ENCODE measurements at places on chromosomes 2 and 18.

DNA sequence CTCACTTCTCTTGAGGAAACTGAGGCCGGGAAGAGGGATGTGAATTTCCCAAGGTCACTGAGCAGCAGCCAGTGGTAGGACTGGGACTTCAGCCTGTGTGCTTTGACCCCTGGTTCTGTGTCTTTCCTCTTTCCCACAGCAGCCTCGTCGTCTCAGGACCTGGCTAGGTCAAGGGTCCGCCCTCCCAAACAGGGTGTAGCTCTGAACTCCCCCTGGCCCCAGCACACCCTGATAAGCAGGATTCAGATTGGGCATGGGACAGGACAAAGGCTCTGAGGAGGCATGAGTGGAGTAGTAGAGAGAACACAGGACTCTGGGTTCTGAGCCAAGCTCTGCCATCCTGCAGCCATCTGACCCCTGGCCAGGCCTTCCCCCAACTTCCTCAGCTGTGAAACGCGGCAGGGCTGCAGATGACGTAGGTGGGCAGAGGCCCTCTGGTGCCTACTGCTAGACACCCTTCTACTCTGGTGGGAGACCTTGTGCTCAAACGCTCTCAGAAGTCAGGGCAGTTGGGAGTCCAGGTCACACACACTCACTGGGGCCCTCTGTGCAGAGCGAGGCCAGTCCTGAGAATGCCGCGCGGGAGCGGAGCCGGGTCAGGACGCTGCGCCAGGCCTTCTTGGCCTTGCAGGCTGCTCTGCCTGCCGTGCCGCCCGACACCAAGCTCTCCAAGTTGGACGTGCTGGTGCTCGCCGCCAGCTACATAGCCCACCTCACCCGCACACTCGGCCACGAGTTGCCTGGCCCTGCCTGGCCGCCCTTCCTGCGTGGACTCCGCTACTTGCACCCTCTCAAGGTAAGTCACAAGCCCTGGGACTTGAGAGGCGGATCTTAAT, 984 bp downstream of the TCF23 start:
- DNase-seq, result no peak

- DNase-seq, result no peak
Measured at GRCh38 chr2:11582612-11582861, 48.7 kb downstream of the GREB1 start.

DNA sequence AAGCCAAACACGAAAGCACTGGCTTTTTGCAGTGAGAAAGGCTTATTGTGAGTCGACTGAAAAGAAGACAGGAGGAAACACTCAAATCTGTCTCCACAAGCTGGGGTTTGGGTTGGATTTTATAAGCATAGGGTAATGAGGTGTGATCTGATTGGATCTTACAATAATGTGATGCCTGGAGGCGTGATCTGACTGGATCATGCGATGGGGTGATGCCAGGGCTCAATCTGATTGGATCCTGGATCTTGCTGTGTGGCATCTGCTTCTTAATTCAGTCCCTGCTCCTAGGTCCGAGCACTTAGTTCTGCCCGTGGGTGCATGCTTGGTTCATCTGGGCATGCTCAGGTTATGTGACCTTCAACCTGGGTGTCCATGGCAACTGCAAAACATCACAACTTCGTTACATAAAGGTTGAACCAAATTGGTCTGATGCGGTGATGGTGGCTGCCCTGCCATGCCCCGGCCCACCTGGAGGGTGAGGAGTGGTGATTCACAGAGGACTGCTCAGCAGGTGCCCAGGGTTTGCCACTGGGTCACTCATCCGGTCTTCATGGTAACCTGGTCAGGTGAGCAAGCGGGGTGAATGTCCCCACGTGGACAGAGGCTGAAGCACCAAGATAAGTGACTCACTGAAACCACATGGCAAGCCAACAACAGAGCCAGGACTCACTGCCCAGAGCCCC, 111.0 kb downstream of the KCNF1 start:
- DNase-seq, result peak; percentile 45

DNA sequence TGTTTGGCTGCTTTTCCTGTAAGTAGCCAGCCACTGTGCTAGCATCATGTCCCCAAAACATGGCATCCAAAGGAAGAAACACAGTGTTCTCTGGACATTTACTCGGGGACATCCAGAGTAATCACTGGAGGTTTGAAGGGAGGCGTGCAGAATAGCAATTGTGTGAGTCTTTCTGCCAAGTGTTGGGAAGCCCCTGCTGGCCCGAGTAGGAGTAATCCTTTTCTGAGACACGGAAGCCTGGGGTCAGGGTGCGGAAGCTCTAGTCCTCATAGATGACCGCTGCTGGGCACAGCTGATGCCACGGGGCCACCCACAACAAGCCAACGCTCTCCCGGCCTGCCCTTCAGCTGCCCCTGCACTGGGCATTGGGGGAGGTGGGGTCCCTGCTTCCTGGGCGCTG, 24.8 kb upstream of the HDAC4 start:
- no peak for DNase-seq

DNA sequence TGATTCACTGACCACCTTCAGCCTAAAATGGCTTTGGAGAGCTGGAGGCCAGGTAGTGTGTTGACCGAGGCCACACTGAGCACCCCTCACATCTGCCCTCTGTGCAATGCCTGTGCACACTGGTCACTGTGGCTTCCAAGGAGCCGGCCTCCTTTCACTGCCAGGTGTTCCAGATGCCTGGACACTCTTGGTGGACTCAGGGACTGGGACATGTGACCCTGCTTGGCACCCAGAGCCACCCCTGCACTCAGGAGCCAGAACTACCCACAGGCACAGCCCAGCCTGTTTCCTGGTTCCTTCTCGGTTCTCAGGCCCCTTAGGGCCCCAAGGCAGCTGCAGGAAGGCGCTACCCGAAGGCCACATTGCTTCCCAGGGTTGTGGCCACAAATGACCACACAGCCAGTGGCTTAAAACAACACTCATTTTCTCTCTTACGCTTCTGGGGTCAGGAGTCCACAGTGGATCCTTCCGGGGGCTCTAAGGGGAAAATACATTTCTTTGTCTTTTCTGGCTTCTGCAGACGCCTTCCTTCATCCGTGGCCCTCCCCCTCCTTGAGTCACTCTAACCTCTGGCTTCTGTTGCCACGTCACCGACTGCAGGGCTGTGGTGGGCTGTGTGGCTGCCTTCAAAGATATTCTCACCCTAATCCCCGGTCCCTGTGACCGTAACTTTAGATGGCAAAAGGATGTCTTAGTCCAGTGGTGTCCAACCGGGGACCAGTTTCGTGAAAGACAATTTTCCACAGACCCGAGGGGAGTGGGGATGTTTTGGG, 78.6 kb downstream of the ASB1 start:
- DNase-seq, result no peak

- DNase-seq, result peak; percentile 87
Measured at GRCh38 chr2:53450923-53451322, 316.7 kb upstream of the CHAC2 start.

DNA sequence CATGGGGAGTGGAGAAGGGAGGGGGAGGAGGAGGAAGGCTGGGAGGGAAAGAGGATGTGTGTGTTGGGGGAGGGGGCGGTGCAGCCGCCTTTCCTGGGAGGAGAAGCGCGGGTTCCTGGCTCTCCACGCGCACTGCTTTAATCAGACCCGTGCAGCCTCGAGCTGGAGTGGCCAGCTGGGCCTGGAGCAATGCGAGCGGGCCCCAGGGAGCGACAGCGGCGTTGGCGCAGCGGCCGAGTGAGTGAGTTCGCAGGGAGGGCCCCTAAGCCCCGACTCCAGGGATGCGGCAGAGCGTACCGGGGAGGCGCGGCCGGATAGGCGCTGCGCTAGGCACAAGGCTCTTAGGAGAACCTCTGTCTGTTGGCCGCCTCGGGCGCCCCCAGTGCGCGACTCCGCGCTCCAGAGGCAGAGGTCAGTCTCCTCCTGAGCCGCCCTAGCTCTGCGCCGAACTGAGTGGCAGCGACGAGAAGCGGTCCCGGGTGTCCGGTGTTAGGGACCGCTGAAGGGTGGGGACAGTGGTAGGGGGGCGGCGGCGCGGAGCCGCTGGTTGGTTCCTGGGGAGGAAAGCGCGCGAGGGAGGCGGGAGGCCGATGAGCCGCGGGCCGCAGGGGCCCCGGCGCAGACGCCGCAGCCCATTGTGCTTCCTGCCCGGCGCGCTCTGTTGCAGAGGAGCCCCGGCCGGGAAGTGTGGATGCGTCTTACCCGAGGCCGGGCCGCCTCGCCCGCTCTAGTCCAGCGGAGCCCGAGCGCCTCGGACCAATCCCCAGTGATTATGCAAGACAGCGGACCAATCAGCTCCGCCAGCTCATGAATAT, 455 bp upstream of the DLX1 start:
- no peak for DNase-seq

DNA sequence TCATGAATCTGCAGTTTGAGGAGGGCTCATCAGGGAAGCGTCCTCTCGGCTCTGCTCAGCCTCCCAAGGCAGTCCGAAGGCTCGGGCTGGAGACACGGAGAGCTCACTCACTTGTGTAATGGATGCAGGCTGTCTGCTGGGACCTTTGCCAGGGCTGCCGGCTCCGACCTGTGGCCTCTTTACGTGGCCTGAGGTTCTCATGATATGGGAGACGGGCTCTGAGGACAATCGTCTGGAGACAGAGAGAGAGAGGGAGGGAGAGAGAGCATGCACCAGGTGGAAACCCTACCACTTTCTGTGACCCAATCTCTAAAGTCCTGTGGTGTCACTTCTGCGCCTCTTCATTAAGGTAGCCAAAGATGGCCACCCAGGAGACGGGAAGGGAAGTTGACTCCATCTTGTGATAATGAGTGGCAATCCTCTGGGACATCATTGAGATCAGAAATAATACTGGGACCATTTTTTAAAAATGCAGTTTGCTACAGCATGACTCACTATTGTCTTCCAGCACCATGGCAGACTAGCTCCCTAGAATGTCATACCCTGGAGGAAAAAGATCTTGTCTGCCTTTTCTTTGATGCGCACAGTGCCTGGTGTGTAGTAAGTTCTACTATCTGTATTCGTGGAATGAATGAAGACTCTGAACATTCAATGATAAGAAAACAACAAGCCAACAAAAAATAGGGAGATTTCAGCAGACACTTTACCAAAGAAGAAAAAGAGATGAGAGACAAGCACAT, 60.2 kb downstream of the CD8B2 start:
- DNase-seq, result no peak

DNA sequence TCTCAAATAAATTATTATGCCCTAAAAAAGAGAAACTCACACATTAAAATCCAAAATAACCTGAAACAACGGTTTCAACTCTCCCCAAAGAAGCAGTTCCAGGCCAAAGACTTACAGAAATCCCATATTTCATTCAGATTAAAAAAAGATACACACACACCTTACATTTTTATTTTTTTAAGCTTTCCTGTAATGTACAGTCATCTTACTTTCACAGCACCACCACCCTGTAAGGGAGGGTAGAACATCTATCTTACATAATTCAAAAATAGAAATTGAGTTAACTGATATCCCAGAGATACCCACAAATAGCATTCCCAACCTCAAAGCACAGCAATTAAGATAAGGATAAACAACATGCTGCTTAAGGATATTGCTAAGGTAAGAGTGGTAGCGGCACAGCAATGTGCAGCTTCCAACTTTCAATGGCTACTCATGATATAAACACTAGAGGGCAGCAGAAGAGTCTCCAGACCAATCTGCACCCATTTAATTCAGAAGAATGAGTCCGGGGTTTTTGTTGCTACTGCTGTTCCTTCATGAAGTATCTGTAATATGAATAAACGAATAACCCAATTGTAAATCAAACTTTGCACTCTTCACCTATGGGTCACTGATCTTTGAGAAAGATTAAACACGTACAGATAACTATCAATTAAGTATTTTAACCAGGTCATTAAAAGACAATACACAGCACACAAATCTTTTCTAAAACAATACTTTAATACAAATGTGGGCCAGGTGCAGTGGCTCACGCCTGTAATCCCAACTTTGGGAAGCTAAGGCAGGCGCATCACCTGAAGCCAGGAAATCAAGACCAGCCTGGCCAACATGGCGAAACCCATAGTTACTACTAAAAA, 11.3 kb downstream of the GFPT1 start:
- peak; percentile 63 for DNase-seq

- DNase-seq, result no peak
Measured at GRCh38 chr2:62112179-62112578, 83.7 kb upstream of the B3GNT2 start.

DNA sequence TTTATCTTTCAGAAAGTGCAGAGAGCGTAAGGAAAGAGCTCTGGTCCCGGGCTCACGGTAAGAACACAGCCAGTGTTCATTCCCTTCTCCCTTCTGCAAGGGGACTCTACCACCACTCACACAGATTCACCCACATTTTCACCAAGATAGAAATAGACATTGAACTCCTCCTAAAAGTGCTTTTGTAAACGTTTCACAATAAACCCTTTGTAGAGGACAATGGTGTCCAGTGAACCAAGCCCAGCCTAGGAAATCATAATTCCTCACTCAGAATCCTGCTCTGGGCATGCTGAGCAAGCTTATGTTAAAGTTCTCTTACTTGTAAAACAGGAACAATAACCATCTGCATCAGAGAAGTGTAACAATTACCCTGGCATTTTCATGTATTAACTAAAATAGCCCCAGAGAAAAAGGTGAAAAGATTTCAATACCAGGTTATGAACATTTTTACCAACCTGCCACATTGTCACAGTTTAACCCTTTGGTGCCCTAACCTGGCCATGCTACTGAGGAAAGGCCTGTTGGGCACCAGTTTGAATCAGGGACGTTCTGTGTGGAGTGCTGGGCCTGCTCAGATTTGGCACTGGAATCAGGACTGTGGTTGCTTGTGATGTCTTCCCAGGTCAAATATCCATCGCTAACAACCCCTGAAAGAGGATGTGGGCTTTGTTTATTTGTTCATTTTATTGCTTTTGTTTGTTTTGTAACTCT, 22.5 kb upstream of the NDUFV2 start:
- no peak for DNase-seq

DNA sequence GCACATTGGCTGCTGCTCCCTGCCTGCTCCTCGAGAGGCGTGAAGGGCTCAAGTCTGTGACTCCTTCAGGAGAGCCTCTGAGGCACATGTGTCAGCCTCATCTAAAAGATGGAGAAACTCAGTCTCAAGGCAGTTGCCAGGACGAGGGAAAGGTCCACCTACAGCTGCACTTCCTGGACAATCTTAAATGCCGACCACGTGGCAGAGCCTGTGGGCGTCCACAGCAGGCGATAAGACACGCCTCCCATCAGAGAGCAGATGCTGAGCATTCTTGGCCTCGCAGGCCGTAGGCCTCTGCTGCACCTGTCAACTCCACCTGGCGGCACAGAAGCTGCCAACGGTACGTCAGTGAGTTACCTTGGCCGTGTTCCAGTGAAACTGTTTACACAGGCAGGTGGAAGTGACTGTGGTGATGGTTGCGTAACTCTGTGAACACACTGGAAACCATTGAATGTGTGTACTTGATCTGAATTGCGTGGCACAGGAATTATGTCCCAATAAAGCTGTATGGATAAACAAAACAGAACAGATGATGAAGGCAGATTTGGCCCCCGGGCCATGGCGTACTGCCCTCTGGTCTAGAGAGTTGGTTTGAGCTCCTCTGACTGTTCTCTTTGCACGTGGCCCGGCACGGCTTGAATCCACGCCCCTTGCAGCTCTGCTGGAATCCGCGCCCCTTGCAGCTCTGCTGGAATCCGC, 114.5 kb downstream of the RNF144A start:
- peak; percentile 96 for DNase-seq

- peak; percentile 94 for DNase-seq
Measured at GRCh38 chr2:10072656-10073480, 7.3 kb downstream of the CYS1 start.

Measured in NCI-H1417 (cell line).